Activated B cell treated with CpG ODN at 0.5 μM for 24 hours (primary cell): ENCODE measurements at places on chromosomes 1 and 21. TPM values are rescaled to one million over a fixed set of nuclear protein-coding genes. Genes with fewer than 3 reads are reported as not detected.
A peak's percentile ranks its signal among the peaks of the same experiment; 100 is the strongest.

- H3K36me3 ChIP-seq: no peaks in the 10 kb centered on the region
- no peak overlapping the region for H3K4me3 ChIP-seq
- H3K27ac ChIP-seq: no peak overlapping the region
These were observed 420.0 kb downstream of the MATN1 start for GRCh38 chr1:30303387-30303786.

GRCh38 chr1:29824025-29824424 is 587.7 kb downstream of the PTPRU start:
- DNase-seq: no peak
- H3K36me3 ChIP-seq: no peaks in the 10 kb centered on the region
- H3K27ac ChIP-seq: no peak overlapping the region
- no peak overlapping the region for H3K4me3 ChIP-seq
- H3K4me1 ChIP-seq: no peaks in the 10 kb centered on the region

The ST6GALNAC5 gene
- not detected in 2 replicates for total RNA-seq

DNA sequence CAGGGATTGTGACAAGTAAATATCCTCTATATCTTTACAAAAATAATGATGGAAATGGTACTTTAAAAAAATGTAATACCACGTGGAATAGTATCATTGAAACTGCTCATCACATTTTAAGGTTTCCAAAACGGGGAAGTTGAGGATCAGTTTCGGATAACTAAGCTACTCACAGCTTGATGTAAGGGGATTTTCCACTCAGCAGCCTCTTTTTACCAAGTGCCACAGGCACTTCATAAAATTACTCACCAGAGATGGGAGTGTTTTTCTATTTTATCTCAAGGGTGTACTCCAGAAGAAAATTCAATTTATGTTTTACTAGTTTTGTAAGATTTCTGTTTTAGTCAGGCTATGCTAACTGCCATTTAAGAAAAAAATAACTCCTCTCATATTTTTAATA is 91.7 kb downstream of the TPR start:
- no peaks in the 10 kb centered on the region for H3K4me1 ChIP-seq
- no peak for DNase-seq
- H3K4me3 ChIP-seq: no peak overlapping the region

The NR1I3 gene
- total RNA-seq: 0.15 TPM in 1 of 2 replicates, not detected in the other

- no peak overlapping the region for H3K27ac ChIP-seq
- no peak for DNase-seq
- peaks cover 22% of the 10 kb centered on the region for H3K27me3 ChIP-seq
- H3K36me3 ChIP-seq: no peaks in the 10 kb centered on the region
- H3K4me3 ChIP-seq: no peak overlapping the region
These were observed 4.9 kb downstream of the IL12RB2 start for GRCh38 chr1:67312615-67313014.

DNA sequence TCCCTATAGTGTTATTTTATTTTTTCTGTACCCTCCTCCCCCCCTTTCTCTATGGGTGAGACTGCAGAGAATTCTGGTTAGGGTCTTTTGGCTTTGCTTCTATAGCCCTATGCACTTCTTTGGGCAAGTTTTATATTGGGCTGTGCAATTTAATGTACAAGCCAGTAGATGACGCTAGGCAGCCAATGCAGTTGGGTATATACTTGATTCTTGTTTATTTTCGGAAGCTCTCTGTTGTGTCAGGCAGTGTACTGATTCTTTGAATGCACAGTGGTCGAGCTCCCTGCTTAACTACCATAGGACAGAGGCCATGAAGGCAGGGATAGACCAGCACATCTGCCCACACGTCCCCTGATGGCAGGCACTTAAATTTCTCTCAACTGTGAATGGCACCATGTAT is 34.1 kb upstream of the GPR52 start:
- DNase-seq: no peak
- H3K36me3 ChIP-seq: peaks cover 31% of the 10 kb centered on the region
- H3K4me3 ChIP-seq: peak overlapping the region; percentile 38
- no peak overlapping the region for H3K27ac ChIP-seq
- H3K4me1 ChIP-seq: peaks cover 46% of the 10 kb centered on the region

GRCh38 chr1:204400882-204401510 is 10.6 kb downstream of the PPP1R15B start:
- H3K4me1 ChIP-seq: peaks cover 22% of the 10 kb centered on the region
- no peak overlapping the region for H3K4me3 ChIP-seq
- DNase-seq: no peak
- no peak overlapping the region for H3K27ac ChIP-seq
- H3K27me3 ChIP-seq: no peaks in the 10 kb centered on the region

The GUCA2B gene
- total RNA-seq: not detected in 2 replicates
